ENCODE measurements at places on chromosomes 5 and 9. TPM values are rescaled to one million over a fixed set of nuclear protein-coding genes. Genes with fewer than 3 reads are reported as not detected.

- peak; percentile 30 for DNase-seq
Observed at GRCh38 chr5:10461041-10461440, 19.4 kb downstream of the ROPN1L start.

- DNase-seq, result no peak
Observed at GRCh38 chr9:95845751-95846150, 29.7 kb upstream of the ERCC6L2 start.

Gene C1QTNF3
- total RNA-seq, result 11.9 TPM

DNA sequence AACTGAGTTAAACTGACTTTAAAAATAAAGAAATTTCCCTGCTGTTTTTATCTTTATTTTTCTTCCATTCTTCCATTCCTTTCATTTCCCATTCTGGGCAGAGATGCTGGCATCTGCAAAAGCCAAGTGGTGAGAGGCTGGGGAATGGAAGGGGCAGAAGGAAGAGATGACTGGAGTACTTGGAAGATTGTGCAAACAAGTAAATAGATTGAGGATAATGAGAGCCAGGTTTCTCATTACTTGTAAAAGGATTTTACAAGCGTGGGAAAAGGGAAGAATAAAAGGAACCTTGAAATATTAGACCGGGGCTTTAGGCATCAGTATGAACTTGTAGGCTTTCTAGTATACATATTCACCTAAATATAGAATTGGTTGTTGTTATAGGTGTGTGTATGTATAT is 341.2 kb downstream of the CAAP1 start:
- no peak for DNase-seq

Gene HTR1A
- not detected for total RNA-seq

DNA sequence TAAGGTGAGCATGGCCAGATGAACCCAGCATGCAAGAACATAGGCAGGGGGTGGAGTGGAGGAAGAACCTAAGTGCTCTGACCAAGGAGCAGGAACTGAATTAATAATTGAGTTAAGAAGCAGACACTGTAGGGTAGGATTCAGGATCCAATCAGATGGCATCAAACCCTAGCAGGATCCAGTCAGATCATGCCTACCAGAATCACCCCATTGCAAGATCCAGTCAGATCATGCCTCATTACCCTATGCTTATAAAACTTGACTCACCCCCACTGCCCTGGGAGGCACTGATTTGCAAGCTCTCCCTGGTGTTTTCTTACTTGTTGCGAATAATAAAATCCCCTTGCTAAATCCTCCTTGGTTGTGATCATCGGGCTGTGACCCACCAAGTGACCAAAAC is 19.7 kb downstream of the TUSC1 start:
- no peak for DNase-seq

GRCh38 chr5:145178641-145179523 is 656.3 kb downstream of the PRELID2 start:
- no peak for DNase-seq

- no peak for DNase-seq
Observed at GRCh38 chr9:97863314-97863713, 10.3 kb downstream of the FOXE1 start.

DNA sequence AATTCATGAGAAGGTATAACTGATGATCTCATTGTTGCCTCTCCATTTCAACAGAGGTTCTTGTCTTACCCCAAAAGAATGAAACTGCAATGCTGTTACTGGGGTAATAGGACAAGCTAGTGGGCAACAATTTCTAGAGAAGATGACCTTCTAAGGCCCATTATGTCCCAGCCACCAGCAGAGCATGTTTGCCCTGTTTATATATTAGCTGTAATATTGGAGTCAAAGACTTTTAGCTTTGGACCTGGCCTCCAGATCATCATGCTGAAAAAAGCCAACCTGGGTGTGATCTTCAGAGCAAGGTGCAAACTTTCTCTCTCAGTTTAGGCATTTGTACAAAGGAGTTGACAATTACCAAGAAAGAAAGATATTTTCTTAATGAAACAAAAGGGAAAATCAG is 3.4 kb downstream of the ALDOB start:
- no peak for DNase-seq

DNA sequence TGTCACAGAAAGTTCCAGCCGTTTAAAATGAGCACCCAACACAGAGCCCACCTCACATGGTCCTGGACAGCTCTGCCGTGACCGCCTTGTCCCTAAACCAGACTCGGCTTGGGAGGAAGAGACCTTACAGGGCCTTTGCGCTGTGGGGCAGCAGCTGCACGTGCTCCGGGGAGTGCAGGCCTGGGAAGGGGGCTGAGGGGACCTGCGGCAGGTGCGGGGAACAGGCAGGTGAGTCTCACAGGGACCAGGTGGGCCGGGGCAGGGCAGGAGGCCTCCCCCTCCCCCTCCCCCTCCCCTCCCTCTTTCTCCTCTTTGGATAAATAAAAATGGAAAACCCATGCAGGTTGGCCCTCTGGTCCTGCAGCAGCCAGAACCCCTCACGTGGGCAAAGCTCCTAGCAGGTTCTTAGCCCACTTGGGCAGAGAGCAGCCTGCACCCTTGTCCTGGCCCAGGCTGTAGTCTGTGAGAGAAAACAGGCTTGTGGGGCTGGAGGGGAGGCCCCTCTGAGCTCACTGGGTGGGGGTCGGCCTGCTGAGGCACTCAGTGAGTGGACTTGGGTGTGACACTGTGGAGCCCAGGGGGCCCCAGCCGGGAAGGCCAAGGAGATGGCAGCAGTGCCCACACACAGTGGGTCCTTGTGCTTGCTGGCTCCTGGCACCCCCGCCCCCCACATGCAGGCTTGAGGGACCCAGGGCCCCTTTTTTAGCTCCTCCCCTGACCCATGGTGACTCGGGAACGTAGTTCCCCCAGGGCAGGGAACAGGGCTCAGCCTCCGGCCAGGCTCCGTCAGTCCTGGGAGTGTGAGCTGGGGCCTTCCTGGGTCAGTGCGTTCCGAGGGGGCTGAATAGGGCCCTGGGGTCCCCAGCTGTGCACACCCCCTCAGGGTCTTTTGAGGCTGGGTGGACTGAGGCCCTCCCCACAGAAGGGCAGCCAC is 40.0 kb upstream of the CACNA1B start:
- DNase-seq, result no peak

GRCh38 chr5:40001796-40002195 is 577.0 kb upstream of the DAB2 start:
- no peak for DNase-seq

Measured in posterior vena cava (tissue), 2 donors.